ENCODE measurements at places on chromosomes 3 and 15.

- no peak for DNase-seq
Measured at GRCh38 chr3:126208606-126209256, 28.3 kb upstream of the ALDH1L1 start.

- no peak for DNase-seq
Measured at GRCh38 chr3:55440104-55440708, 46.9 kb downstream of the WNT5A start.

- DNase-seq, result no peak
Measured at GRCh38 chr3:94544131-94544789, 481.4 kb downstream of the NSUN3 start.

DNA sequence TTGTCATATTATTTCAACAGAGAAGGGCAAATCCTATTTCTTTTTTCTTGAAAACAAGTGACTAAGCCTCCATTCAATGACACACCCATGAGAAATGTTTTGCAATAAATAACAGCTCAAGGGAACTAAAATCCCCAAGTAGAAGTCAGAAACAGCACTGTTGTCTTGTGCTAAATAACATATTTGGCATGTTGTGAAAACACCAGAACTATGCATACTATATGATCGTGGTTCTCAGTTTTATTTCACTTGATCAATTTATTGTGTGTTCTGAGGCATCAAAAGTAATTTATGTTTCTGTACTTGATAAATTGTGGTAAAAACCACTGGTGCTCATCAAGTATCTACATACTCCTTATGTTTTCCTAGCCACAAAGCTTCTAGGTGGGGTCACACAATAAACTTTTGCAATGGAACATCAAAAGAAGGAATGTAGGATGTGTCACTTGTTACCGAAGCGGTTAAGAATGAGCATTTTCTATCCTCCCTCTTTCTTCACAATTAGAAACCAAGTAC is 691.7 kb upstream of the CBLB start:
- no peak for DNase-seq
